ENCODE measurements at places on chromosomes 7 and 10. TPM values are rescaled to one million over a fixed set of nuclear protein-coding genes. Genes with fewer than 3 reads are reported as not detected.

Gene CUZD1
- 0.15 TPM for total RNA-seq

Gene NEUROD6
- total RNA-seq, result not detected

Gene GHRHR
- total RNA-seq, result not detected

Gene NUDT1
- total RNA-seq, result 13.5 TPM

Gene ACTL6B
- not detected for total RNA-seq

Gene CYP3A4
- total RNA-seq, result not detected

Gene VSTM4
- 14.1 TPM for total RNA-seq

Gene HOGA1
- 14.7 TPM for total RNA-seq

Gene C7orf33
- total RNA-seq, result not detected

Gene COBL
- total RNA-seq, result 91.4 TPM

Gene GRID1
- total RNA-seq, result 1.4 TPM

Gene AUTS2
- 8.5 TPM for total RNA-seq

Gene LIPJ
- total RNA-seq, result not detected

Gene RSU1
- total RNA-seq, result 56.7 TPM

Gene IFRD1
- 25.5 TPM for total RNA-seq

Gene SMC3
- 21.5 TPM for total RNA-seq

Gene ASB4
- total RNA-seq, result 4.6 TPM

Gene KAZALD1
- total RNA-seq, result 13.1 TPM

Gene SERPINE1
- 4.8 TPM for total RNA-seq

Gene OR13A1
- not detected for total RNA-seq

Gene SVOPL
- total RNA-seq, result not detected

Gene TMEM213
- total RNA-seq, result not detected

Gene OR2A5
- not detected for total RNA-seq

Gene ZNF804B
- total RNA-seq, result not detected

Gene ANKRD26
- total RNA-seq, result 12.2 TPM

Gene SYT15
- total RNA-seq, result 2.8 TPM

Gene ANXA8
- total RNA-seq, result 0.37 TPM

Gene AASS
- 21.4 TPM for total RNA-seq

Gene SPRN
- total RNA-seq, result not detected

Gene FRMPD2
- not detected for total RNA-seq

Gene NRP1
- 149 TPM for total RNA-seq

Gene MMRN2
- 39.2 TPM for total RNA-seq

Gene OR9A2
- not detected for total RNA-seq

Gene IGFBP1
- total RNA-seq, result not detected

Gene AEBP1
- 31.3 TPM for total RNA-seq

Gene CCDC146
- total RNA-seq, result 8.3 TPM

Gene GIMAP8
- total RNA-seq, result 15.1 TPM

Gene CLEC2L
- not detected for total RNA-seq

Gene ACSM6
- total RNA-seq, result not detected

Gene LEP
- 0.32 TPM for total RNA-seq

Gene CDK14
- 26.8 TPM for total RNA-seq

Gene HOXA10
- total RNA-seq, result not detected

Gene RBM20
- total RNA-seq, result 161 TPM

Gene FAM13C
- 7.7 TPM for total RNA-seq

Gene PIK3AP1
- total RNA-seq, result 9.2 TPM

Gene PNLIP
- total RNA-seq, result 2.1 TPM

Gene PHKG1
- 23.1 TPM for total RNA-seq

Gene CFAP70
- total RNA-seq, result 1.1 TPM

Gene PPA1
- total RNA-seq, result 54.2 TPM

Gene KCP
- total RNA-seq, result 0.25 TPM

Gene UBN2
- 22.4 TPM for total RNA-seq

Gene ABCB8
- 27.6 TPM for total RNA-seq

Gene GRIFIN
- total RNA-seq, result not detected

Gene ADK
- 36.4 TPM for total RNA-seq
